ENCODE measurements at places on chromosomes 7 and 10. TPM values are rescaled to one million over a fixed set of nuclear protein-coding genes. Genes with fewer than 3 reads are reported as not detected.

Gene CDHR1
- not detected for total RNA-seq

Gene LLCFC1
- not detected for total RNA-seq

Gene AMZ1
- total RNA-seq = 0.33 TPM

Gene LRGUK
- under 0.01 TPM for total RNA-seq

Gene ASAH2
- 0.51 TPM for total RNA-seq

Gene IDI2
- total RNA-seq = not detected
